ENCODE measurements at places on chromosomes 6 and 20. TPM values are rescaled to one million over a fixed set of nuclear protein-coding genes. Genes with fewer than 3 reads are reported as not detected.

GRCh38 chr6:150312395-150312794 is 56.4 kb upstream of the IYD start:
- peak; percentile 40 for DNase-seq

GRCh38 chr6:15080895-15081294 is 165.0 kb upstream of the JARID2 start:
- DNase-seq, result no peak

DNA sequence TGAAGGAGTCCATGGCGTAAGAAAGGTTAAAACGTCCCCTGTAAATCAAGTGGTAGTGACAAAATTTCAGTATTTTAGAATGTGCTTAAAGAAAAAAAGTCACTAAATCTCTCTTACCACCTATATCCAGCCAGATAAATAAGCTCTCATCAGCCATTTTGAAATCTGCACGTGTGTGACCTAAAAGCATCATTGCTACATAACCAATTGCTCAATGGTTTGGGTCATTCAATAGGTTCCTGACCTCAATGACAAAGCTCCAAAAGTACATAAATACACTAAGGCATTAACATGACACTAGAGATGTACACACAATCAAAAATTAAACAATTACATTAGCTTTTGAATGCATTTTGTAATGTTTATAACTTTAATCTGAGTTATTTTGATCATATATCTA is 272.4 kb downstream of the GMDS start:
- no peak for DNase-seq

- DNase-seq, result peak; percentile 62
These were observed 2.0 kb downstream of the ZNF335 start for GRCh38 chr20:45969712-45970634.

DNA sequence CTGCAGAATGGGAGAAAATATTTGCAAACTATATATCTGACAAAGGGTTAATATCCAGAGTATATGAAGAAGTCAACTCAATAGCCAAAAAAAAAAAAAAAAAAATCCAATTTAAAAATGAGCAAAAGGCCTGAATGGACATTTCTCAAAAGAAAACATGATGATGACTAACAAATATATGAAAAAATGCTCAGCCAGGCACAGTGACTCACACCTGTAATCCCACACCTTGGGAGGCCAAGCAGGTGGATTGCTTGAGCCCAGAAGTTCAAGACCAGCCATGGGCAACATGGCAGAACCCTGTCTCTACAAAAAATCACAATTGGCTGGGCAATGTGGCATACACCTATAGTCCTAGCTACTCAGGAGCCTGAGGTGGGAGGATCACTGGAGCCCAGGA is 2.1 kb upstream of the ECHDC1 start:
- no peak for DNase-seq

DNA sequence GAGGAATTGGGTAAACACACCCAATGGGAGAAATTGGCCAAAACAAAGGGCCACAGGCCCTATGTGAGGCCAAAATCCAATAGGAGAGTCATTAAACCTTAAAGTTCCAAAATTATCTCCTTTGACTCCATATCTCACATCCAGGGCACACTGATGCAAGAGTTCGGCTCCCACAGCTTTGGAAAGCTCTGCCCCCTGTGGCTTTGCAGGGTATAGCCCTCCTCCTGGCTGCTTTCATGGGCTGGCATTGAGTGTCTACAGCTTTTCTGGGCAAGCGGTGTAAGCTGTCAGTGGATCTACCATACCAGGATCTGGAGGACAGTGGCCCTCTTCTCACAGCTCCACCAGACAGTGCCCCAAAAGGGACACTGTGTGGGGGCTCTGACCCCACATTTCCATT is 160.5 kb downstream of the ADGRG6 start:
- no peak for DNase-seq

GRCh38 chr6:166573511-166574216 is 12.8 kb downstream of the RAMACL start:
- no peak for DNase-seq

- DNase-seq, result no peak
These were observed 635 bp upstream of the ELOVL2 start for GRCh38 chr6:11044712-11045167.

GRCh38 chr20:14470231-14470899 is 133.0 kb upstream of the FLRT3 start:
- no peak for DNase-seq

GRCh38 chr20:61706259-61706961 is 359.3 kb downstream of the TAF4 start:
- DNase-seq, result peak; percentile 50

GRCh38 chr6:77341058-77341986 is 122.0 kb downstream of the HTR1B start:
- DNase-seq, result no peak

- DNase-seq, result no peak
These were observed 34.3 kb downstream of the SNX5 start for GRCh38 chr20:17934141-17934862.

DNA sequence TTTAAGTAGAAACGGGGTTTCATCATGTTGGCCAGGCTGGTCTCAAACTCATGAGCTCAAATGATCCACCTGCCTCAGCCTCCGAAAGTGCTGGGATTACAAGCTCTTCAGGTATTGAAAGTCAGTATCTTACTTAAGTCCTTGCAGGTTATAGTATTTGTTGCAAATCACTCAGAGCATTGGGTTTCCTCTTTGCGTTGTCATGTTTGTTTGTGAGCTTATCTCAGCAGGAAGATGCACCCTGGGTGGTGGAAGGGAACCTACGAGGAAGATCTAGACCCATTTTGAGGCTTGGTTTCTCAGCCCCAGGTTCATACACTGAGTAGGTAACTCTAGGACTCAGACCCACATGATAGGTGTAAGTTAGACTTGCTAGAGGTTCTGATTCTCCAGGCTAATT is 18.6 kb downstream of the MYH7B start:
- DNase-seq, result no peak

GRCh38 chr6:159973951-159974350 is 5.1 kb downstream of the IGF2R start:
- peak; percentile 75 for DNase-seq

GRCh38 chr6:110589865-110590513 is 113.6 kb upstream of the SLC22A16 start:
- no peak for DNase-seq

- DNase-seq, result no peak
These were observed 306.4 kb upstream of the RNF217 start for GRCh38 chr6:124655866-124656265.

- DNase-seq, result no peak
These were observed 163.7 kb downstream of the DTNBP1 start for GRCh38 chr6:15499125-15499524.

DNA sequence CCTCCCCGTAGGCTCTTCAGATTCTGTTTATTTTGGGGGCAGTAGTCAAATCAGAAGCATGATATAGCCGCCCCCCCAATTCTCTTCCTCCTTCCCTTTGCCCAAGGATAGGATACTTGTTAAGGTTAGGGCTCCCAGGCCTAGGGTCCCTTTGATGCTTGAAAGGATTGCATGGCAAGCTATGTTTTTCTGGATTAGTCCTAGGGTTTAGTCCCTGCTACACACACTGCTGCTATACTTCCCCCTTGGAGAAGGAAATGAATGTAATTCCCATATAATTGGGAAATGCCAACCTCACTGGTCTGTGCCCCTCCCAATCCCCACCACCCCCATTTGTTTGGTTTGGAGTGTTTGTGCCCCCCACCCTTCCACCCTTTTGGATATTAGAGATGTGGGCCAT is 62.8 kb downstream of the ZFAND3 start:
- no peak for DNase-seq

DNA sequence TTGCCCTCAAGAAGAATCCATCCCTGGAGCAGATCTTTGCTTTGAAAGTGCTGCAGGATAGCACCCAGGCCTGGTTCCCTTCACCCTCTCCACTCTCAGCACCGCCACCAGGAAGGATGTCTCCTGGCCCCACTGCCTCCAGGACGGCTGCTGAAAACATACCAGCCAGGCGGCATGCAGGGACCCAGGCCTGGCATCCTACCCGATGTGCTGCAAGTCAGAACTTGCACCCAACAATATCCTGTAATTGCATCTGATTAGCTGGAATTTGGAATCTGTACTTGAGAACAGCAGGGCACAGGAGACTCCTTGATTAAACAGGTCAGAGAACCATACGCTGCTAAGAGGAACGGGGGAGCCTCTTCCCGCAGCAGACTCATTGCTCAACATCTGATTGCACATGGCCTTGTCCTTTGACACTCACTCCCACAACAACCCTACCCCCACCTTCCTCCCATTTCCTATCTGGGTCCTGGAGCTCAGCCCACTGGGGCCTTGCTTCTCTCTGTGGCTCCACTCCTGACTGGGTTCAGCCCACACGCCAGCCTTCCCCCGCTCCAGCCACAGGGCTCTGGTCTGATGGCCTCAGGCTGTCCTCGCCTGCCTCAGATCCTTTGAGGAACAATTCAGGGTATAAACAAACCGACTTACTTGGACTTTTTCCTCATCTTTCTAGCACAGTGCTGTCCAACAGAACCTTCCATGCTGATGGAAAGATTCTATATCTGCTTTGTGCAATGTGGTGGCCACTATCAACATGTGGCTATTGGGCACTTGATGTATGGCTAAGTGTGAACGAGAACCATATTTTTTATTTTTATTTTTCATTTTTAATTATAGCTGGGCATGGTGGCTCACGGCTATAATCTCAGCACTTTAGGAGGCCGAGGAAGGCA is 78.0 kb downstream of the FGD2 start:
- DNase-seq, result no peak

GRCh38 chr6:93454533-93454932 is 35.2 kb upstream of the EPHA7 start:
- no peak for DNase-seq

GRCh38 chr6:37338745-37339255 is 15.0 kb upstream of the RNF8 start:
- no peak for DNase-seq

GRCh38 chr6:5752391-5752680 is 254.4 kb downstream of the NRN1 start:
- peak; percentile 66 for DNase-seq

DNA sequence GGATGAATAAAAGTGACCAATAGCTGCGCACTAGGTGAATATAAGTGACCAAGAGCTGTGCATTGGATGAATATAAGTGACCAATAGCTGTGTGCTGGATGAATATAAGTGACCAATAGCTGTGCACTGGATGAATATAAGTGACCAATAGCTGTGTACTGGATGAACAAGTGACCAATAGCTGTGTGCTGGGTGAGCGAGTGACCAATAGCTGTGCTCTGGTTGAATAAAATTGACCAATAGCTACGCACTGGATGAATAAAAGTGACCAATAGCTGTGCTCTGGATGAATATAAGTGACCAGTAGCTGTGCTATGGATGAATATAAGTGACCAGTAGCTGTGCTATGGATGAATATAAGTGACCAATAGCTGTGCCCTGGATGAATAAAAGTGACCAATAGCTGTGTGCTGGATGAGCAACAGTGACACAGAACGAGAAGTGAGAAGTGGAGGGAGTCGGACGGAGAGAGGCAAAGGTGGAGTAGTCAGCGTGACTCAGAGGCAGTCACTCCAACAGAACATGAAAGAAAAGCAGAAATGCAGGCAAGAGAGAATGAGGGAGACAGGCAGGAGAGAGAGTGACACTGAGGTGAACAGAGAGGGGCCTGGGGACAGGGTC is 38.5 kb downstream of the RBM38 start:
- DNase-seq, result peak; percentile 80

- DNase-seq, result no peak
These were observed 11.6 kb downstream of the NOTCH4 start for GRCh38 chr6:32212076-32212760.

GRCh38 chr6:101706576-101706975 is 313.1 kb downstream of the GRIK2 start:
- no peak for DNase-seq

The OARD1 gene
- total RNA-seq, result 25.5 TPM

The CCN6 gene
- not detected for total RNA-seq

The PDE10A gene
- 4.4 TPM for total RNA-seq

The C6orf141 gene
- 6.5 TPM for total RNA-seq

The PI3 gene
- total RNA-seq, result not detected

The SMIM8 gene
- total RNA-seq, result 5.6 TPM

The MYLK4 gene
- 0.02 TPM for total RNA-seq

The ADTRP gene
- 11.6 TPM for total RNA-seq

The ADGRG6 gene
- total RNA-seq, result 12.7 TPM

The GATA5 gene
- not detected for total RNA-seq

The KIAA0408 gene
- total RNA-seq, result 0.23 TPM

All from HT1080 (cell line).